ENCODE measurements at places on chromosomes 16 and 17.

- no peak for DNase-seq
Measured at GRCh38 chr16:85392756-85393673, 220.1 kb upstream of the GSE1 start.

- DNase-seq, result no peak
Measured at GRCh38 chr16:57544124-57544653, 1.7 kb downstream of the ADGRG5 start.

- no peak for DNase-seq
Measured at GRCh38 chr17:30292286-30292858, 628 bp upstream of the BLMH start.

- no peak for DNase-seq
Measured at GRCh38 chr16:26747760-26748159, 319.0 kb upstream of the C16orf82 start.

- DNase-seq, result no peak
Measured at GRCh38 chr17:38590988-38591758, 14.6 kb downstream of the SRCIN1 start.

- peak; percentile 21 for DNase-seq
Measured at GRCh38 chr17:67602974-67603373, 114.8 kb upstream of the NOL11 start.

DNA sequence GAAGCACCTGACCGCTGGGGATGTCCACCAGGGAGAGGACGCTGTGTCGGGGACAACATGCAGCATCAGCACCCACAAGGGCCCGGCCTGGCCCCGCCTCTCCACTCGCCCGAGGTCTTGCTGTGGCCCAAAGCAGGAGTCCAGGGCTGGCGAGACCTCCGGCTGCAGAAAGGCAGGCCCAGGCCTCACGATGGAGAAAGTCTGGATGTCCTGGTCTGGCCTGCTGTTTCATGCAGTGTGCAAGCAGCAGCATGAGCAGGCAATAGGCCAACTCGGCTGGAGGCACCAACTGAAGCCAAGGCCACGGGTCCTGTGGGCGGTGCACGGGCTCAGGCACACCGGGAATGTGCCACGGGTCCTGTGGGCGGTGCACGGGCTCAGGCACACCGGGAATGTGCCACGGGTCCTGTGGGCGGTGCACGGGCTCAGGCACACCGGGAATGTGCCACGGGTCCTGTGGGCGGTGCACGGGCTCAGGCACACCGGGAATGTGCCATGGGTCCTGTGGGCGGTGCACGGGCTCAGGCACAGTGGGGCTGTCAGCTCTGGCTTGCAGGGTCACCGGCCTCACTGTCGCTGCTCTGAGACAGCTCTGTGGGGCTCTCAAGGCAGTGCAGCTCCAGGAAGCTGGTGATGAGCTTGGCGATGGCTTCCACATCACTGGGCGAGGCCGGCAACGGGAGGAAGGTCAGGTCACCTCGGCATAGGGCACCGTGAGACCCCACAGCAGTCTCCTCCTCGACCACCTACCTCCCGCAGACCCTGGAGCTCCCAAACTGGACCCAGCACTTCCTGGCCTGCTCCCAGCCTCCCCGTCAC is 6.9 kb downstream of the CYBC1 start:
- no peak for DNase-seq

GRCh38 chr17:50615828-50616227 is 18.9 kb upstream of the ABCC3 start:
- DNase-seq, result no peak

- DNase-seq, result no peak
Measured at GRCh38 chr16:15834502-15834901, 22.3 kb downstream of the MYH11 start.

DNA sequence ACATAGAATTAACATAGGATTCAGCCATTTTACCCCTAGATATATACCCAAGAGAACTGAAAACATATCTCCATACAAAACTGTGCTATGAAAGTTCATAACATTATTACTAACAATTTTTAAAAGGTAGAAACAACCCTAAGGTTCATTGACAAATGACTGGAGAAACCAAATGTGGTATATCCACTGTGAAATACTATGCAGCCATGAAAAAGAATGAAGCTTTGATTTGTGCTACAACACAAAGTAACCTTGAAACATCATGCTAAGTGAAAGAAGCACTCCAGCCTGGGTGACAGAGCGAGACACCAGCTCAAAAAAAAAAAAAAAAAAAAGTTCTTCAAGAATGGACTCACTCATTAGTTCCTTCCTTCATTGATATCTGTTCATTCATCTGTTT is 580 bp downstream of the CD300LD start:
- DNase-seq, result no peak

DNA sequence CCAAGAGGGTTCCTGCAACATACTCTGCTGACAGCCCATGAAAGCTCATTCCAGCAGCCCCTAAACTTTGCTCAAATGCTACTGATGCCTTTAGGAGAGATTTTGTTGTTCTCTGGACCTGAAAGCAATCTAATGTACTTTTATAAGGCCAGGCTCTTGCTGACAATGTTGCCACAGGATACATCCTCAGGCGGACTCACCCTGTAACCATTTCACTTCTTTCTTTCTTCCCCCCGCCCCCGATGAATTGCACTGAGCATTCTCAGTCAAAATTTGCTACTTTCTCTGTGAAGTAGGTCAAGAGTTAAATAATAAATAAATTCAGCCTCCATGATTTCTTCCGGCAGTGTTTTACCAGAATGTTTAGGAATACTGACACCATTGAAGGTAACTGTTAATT is 1.5 kb downstream of the GAS7 start:
- no peak for DNase-seq

DNA sequence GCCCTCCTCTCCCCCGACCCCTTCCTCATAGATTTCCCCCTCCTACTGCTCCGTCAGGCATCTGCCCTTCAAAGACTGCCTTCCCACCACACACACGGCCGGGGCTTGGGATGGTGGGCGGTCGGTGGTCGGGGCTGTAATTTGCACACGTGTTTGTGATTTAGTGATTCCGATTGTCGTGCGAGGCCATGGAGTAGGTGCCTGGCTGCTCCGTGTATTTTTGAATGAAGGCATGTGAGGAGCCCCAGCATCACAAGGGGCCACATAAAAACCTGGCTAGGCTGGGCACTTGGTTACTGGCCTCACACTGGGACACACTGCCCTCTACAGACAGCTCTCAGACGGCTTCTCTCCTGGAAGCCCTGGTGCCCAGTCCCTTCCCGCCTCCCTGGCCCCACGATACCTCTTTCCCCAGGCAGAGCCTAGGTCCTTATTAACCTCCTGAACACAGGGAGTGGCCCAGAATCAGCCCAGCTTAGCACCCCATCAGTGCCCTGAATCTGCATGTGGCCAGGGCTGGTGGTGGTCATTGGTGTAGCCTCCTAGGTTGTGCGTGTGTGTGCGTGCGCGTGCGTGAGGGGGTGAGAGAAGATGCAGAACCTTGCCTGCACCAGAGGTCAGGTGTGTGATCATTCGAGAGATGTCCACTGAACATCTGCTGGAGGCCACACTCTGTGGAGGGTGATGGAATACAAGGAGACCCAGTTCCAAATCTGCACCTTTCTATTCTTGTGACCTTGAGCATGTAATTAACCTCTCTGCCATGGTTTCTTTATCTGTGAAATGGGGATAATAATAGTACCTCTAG is 1.3 kb upstream of the SOCS1 start:
- no peak for DNase-seq

DNA sequence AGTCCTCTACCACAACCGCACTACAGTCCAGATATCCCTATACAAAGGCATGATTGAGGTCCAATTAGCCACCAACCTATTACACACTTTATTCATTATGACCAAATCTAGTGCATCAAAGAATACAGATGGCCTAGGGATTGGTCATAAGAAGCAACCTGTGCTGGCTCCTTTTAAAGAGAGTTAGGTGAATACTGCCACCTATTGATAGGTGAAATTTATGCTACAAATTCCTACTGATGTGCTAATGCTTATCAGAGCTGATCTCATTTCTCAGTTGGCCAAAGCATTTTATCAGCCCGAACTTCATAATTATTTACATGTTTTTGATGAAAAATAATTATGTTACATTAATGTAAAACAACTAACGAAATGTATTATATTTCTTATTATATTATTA is 166.3 kb downstream of the ANKFN1 start:
- DNase-seq, result no peak

GRCh38 chr17:8153957-8154607 is 1.9 kb upstream of the PER1 start:
- peak; percentile 90 for DNase-seq

DNA sequence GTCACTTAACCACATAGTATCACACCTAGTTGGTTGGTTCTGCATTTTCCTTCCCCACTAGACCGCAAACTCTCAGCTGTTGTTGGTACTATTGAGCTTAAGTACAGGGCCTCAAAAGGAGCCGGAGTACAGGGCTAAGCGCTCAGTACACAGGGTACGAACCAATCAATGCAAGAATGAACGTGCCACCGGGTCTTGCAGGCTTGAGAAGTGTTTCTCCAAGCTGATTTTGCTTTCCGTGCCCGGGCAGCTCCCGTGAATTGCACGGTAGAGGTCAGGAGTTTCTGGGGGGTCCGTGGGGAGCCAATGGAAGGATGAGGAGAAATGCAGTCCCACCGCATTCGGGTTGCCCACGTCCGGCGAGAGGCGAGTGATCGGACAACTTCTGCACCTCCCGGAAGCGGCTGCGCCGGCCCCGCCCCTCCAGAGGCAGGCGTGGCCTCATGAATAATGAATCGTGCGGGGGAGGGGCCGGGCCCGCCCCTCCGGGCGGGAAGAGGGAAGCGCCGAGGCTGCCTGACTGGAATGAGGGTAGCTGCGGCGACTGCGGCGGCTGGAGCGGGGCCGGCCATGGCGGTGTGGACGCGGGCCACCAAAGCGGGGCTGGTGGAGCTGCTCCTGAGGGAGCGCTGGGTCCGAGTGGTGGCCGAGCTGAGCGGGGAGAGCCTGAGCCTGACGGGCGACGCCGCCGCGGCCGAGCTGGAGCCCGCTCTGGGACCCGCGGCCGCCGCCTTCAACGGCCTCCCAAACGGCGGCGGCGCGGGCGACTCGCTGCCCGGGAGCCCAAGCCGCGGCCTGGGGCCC is at the start of gene SNTB2:
Gene SNTB2 (plus strand): TSS at position 523 of the 804 bp plus-strand sequence. CDS start 3 bp downstream, at position 526.
- peak; percentile 85 for DNase-seq

GRCh38 chr16:30030011-30030685 is 923 bp downstream of the TLCD3B start:
- DNase-seq, result no peak
